ENCODE measurements at places on chromosomes 7 and 10.

DNA sequence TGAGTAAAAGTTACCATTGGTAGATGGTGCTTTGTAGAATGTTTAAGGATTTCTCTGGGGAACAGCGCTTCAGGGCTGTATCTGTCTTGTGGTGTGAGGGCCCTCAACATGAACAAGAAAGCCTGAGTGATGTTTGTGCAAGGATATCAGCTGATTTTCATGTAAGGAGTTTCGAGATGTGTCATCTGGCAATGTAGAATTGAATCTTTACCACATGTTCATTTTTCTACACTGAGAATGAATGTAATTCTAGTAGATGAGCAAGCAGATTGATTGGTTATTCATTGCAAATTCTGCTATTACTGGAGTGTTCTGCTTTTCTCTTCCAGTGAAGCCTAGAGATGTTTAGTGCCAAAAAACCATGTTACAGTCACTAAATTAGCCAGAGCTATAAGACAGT, 87.7 kb downstream of the ST7 start:
- no peak for DNase-seq

GRCh38 chr10:71077143-71077581, 135.2 kb upstream of the UNC5B start:
- no peak for DNase-seq

- no peak for DNase-seq
Observed at GRCh38 chr10:108783897-108784296, 1139.4 kb downstream of the XPNPEP1 start.

GRCh38 chr10:6072215-6072934, 10.2 kb upstream of the IL2RA start:
- DNase-seq = no peak

DNA sequence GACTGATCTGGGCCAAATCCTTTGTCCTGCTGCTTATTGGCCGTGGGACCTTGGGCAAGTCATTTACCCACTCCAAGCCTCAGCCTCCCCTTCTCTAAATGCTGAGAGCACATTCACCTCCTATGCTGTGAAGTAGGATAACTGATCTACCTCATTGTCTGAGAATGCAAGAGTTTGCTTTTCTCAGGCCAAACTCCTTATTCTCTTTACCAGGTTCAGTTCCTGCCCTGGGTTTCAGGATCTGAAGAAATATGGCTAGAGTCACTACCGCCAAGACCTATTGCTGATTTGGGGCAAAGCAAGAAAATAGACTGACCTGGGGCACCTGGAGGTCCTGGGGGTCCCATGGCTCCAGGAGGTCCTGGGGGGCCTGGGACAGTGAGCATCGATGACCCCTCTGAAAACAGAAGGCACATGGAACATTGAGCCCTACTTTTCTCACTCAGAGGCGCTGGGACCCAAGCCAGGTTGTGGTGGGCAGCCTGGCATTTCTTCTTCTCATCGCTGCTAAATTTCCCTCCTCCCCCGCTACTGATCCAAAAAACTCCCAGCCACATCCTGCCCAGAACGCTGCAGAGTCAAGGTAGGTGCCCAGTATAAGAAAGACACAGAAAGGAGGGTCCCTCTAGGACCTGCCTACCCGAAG, 42.4 kb downstream of the COL17A1 start:
- no peak for DNase-seq

GRCh38 chr7:41098402-41098801, 604.5 kb downstream of the INHBA start:
- DNase-seq = no peak

DNA sequence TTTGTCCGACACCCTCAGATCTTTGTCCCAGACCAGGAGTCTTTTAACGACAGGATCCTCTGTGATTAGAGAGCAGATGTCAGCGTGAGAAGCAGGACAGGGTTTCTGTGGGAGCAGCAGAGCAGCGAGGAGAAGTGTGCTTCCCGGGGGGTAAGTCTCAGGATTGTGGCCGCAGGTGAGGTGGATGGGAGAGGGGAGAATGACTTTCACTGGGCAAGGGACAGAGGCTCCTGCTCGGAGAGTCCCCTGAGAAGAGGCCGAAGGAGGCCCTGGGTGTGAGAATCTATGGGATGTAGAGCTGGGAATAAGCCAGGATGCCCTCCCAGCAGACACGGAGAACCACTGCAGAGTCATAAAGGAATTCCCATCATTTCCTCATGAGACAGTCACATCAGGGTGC, 10.4 kb upstream of the RBAK start:
- no peak for DNase-seq

- no peak for DNase-seq
Observed at GRCh38 chr10:102632394-102633111, 11.7 kb upstream of the TRIM8 start.

GRCh38 chr10:56469482-56469881, 108.4 kb upstream of the ZWINT start:
- DNase-seq = no peak

GRCh38 chr7:2247141-2247995, 5.3 kb downstream of the NUDT1 start:
- no peak for DNase-seq

- no peak for DNase-seq
Observed at GRCh38 chr10:118944959-118945633, 84.4 kb upstream of the NANOS1 start.

DNA sequence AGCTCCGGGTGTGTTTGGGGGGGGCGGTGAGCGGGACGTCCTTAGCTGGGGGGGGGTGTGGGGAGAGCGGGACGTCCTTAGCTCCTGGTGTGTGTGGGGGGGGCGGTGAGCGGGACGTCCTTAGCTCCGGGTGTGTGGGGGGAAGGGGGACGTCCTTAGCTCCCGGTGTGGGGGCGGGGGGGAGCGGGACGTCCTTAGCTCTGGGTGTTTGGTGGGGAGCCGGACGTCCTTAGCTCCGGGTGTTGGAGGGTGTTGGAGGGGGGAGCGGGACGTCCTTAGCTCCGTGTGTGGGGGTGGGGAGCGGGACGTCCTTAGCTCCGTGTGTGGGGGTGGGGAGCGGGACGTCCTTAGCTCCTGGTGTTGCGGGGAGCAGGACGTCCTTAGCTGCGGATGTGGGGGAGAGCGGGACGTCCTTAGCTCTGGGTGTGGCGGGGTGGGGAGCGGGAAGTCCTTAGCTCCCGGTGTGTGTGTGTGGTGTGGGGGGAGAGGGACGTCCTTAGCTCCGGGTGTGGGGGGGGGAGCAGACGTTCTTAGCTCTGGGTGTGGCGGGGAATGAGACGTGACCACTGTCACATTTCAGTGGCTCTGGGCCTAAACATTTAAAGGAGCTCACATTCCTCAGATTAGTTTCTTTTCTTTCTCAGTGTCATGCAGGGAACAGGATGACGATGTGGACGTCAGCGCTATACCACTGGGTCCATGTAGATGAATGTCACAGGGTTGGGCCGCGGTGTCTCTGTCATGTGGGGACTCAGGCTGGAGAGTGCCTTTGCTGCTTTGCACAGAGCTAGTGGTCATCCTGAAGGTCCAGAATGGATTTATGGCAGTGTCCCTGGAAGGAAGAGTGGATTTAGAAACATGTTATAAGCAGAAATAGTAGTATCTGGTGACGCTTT, 7.5 kb downstream of the DYNC2I1 start:
- no peak for DNase-seq

DNA sequence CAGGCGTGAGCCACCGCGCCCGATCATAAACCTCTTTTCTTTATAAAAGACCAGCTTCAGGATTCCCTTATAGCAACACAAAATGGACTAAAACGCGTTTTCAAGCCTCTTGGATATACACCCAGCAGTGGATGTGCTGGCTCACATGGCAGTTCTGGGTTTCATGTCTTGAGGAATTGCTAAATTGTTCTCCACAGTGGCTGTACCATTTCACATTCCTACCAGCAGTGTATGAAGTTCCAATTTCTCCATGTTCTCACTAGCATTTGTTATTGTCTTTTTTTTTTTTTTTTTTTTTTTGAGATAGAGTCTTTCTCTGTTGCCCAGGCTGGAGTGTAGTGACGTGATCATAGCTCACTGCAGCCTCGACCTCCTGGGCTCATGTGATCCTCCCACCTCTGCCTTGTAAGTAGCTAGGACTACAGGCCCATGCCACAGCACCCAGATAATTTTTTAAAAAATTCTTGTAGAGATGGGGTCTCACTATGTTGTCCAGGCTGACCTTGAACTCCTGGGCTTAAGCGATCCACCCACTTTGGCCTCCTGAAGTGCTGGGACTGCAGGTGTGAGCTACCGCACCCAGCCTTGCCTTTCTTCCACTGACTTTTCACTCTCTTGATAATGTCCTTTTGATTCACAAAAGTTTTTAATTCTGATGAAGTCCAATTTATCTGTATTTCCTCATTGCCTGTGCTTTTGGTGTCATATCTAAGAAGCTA, 17.4 kb downstream of the TECPR1 start:
- DNase-seq = no peak

DNA sequence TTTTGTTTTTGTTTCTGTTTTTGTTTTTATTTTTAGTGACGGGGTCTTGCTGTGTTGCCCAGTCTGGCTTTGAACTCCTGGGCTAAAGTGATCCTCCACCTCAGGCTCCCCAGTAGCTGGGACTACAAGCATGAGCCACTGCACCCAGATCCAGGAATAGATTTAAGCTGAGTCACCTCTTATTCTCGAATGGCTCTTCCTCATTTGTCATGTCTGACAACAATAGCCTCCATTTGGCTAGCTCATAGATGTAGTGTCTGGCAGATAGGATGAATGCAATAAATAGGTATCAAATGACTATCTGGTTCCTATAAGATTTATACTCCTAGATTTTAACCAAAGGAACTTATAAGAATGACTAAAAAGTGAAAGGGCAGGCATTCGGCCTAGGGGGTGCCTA, 172.9 kb downstream of the TMEM26 start:
- no peak for DNase-seq
